ENCODE measurements at places on chromosomes 7 and 10.
A peak's percentile ranks its signal among the peaks of the same experiment; 100 is the strongest.

DNA sequence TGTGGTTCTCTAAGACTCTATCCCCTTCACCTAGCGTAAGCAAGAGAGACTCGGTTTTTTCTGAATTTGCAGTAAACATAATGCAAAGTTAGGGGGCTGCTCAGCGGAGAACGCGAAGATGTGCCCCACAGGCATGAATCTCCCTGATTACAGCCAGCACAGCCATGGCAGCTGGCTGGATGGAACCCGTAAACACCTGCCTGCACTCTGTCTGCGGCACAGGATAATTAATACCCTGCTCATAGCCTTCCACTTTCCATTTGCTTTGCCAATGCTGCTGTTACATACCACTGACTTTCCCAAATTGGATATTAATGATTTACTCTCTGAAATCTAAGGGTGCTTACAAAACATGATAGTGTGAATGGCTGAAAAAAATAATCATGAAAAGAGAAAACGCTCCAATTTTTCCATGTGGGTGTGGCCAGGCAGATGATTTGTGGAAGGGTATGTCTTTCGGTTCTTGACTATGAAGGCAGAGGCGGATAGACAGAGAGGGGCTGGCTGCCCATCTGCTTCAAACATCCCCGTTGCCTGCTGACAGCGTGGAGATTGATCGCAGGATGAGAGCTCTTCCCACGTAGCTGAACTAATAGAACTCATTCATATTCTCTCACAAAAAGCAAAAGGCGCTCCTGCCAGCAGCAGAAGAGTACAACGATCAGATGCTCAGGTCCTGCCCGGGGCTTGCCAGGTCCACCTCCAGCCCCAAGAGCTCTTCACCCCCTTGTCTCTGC lies 193.2 kb upstream of the GHITM start:
- DNase-seq: no peak

DNA sequence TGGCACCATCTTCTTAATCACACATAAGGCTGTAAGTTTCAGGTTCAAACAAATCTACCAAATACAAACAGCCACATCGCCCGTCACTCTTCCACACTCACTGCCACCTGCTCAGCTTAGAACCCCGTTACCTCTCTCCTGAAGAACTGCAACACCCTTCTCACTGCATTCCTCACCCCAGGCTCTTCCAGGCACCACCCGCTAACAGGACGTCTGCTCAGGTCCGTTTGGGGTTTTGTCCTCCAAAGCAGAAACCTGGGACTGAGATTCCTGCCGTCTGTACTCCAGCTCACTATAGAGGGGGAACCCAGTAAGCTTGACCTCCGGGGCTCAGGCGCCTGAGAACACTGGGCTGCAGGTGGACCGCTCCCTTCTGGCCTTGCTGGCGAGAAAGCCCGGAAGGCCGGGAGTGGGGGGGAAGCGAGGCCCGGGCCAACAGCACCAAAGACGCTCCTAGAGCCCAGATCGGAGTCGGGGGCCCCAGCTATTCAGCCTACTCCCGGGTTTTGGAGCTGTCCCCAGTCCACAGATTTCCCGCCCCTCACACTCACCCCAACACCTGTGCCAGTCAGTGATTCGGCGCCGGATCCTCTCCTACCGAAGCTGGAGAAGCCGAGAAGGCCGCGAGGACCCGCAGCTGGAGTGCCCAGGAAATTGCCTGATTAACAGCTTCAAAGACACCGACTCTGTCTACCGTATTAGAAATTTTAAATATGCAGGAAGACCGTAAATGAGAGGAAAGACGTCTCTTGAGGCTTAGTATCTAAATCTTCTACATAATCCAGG lies at the start of gene AP3M1:
Gene AP3M1, minus strand, starts transcription at position 625 of the 786 bp plus-strand sequence. CDS start 12,449 bp downstream, outside the sequence.
- no peak for DNase-seq

DNA sequence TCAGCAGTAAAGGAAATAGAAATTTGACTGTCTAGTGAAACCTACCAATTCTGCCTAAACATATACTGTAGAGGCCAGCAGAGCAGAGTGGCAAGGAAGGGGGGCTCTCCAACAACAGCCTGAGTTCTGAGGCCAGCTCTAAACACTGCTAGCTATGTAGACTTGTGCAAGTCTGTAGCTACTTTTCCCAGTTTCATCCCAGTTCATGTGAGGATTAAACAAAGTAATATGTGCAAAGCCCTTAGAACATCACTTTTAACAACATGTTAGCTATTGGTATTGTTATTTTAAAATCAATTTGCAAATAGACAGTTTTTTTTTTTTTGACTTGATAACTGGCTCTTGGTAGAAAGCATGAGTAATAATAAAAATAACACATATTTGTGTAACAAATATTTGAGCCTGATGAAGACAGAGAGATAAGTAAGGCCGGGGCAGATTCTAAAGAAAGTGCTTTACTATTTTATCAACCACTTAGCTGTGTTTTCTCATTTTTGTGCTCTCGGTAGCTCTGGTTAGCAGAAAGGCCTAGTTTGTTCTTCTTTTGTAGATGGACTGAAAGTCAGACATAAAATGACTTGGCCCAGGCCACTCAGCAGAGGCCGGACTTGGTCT lies 9.3 kb downstream of the CHST12 start:
- DNase-seq: no peak

DNA sequence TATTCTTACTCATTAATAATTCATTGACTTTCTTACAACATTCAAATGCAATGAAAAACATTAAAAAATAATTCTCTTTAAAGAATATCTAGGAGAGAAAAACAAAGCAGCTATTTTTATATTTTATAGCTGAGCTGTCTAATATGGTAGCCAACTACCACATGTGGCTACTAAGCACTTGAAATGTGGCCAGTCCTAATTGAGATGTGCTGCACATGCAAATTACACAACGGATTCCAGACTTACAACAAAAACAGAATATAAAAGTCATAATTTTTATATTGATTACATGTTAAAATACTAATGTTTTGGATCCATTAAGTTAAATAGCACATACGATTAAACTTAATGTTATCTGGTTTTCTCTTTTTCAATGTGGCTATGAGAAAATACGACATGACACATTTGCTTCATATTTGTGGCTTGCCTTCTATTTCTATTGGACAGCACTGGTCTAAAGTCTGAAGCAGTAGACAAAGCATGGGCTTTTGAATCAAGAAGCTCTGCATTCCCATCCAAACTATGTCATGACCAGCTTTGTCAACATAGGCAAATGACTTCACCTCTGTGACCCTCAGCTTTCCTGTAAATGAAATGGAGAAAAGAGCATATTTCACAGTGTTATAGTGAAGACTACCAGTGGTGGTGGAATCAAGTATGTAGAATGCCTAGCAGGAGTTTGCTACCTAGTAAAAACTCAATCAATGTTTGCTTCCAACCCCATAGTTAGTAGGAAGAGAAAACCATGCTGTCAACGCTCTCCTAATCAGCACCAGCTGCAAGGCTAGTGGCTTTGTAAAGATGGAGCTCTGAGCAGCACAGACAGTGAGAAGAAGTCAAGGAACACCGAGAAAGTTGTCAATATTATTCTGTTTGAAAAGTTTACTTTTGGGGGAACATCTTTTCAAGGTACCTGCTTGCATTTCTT lies 37.1 kb upstream of the GDF10 start:
- no peak for DNase-seq

GRCh38 chr10:86103391-86104101 lies 263.0 kb downstream of the GRID1 start:
- DNase-seq: no peak

DNA sequence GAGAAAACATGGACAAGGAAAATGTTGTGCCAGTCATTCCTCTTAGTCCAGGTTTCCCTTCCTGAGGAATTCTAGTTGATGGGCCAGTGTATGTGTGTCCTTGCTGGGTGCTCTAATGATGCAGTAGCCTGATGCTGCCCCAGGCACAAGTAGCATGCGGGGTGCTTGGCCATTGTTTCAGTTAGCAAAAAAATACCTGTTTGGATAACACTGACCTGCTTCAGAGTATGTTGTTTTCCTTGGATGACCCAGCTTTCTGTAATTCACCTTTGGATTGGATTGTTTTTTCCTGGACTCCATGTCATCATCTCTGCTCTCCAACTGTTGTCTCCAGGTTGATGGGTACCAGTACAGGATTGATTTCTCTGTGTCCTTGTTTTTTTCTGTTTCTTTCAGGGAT lies 169.2 kb downstream of the SND1 start:
- DNase-seq: no peak

DNA sequence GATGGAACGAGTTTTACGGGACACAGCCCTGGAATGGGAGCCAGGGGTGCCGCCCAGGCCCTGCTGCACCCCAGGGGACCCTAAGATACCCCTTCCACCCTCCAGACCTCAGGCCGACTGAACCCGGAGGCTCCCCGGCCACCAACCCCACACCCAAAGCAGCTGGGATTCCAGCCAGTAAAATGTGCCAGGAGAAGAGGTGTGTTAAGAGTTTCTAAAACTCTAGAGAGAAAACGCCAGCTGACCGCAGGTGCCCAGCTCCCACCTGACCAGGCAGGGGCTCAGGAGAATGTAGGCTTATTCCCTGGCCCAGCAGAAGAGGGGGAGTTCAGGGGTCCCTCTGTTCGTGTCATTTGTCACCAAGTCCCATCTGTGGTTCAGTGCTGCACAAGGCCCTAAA lies 17.5 kb downstream of the NUDT1 start:
- no peak for DNase-seq

- DNase-seq: peak; percentile 35
Observed at GRCh38 chr7:117041007-117041406, 87.7 kb downstream of the ST7 start.

DNA sequence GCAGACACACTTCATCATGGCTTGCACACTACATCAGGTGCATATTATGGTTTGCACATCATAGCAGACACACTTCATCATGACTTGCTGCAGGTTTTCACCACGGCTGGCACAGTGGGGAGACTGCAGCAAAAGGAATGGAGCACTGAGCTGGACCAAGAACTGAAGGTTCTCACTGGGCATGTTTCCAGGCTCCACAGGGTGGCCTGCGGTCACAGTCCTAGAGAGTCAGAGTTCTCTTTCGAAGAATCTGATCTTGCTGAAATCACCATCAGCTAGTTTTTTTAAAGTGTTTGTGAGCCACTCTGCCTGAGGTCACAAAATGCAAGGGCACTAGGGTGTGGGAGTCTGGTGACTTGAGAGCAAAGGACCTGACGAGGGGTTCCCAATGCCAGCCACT lies 140.4 kb upstream of the NPY start:
- no peak for DNase-seq

GRCh38 chr7:80630608-80631405 lies 7.6 kb upstream of the CD36 start:
- DNase-seq: no peak

GRCh38 chr10:10542477-10542876 lies 475.2 kb upstream of the CELF2 start:
- peak; percentile 25 for DNase-seq

GRCh38 chr7:77843194-77843593 lies 44.6 kb downstream of the PHTF2 start:
- DNase-seq: peak; percentile 5

GRCh38 chr7:47465191-47465590 lies 116.7 kb downstream of the TNS3 start:
- DNase-seq: no peak

- DNase-seq: peak; percentile 77
Observed at GRCh38 chr7:18356191-18356645, 139.3 kb upstream of the HDAC9 start.

- peak; percentile 88 for DNase-seq
Observed at GRCh38 chr7:20229646-20230500, 12.7 kb upstream of the MACC1 start.

GRCh38 chr7:90613088-90613498 lies 17.0 kb downstream of the CDK14 start:
- DNase-seq: peak; percentile 92

- DNase-seq: peak; percentile 95
Observed at GRCh38 chr10:133009218-133009950, 67.0 kb upstream of the CFAP46 start.

DNA sequence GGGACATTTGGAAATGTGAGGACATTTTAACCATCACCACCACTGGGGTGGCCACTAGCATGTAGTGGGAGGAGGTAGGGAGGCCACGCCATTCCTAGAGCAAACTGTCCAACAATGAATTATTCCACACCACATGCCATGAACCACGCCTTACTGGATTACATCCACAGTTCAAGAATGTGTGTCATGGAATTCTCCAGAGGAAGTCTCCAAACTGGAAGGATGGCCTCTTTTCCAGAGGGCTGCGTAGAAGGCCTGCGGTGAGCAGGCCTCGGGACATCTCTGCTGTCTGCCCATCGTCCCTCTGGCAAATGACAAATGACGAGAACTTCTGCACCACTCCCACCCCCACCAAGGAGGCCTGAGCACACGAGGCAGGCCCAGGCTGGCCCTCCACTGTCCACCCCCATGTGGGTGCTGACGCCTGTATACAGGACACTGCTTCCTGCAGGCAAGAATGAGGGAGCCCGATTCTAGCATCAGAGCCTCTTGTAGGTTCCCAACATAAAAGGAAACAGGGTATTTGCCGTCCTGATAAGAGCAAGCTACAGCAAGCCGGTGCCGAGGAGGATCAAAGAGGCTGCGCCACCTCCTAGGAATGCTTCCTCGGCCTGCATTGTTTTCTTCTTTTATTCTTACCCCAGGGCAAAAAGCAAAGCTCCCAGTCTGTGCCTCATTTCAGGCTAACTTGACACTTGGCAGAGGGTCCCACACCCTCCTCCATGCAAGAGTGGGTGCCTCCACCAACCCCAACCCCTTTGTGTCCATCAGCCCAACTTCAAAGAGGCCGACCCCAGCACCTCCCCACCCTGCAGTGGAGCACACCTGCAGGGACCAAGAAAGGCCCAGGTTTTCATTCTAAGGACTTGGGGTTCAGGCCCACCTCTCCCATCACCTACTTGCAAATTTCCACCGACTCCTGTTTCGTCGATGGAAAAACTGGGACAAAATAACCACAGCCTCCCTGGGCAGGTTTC lies 23.9 kb downstream of the TNS3 start:
- DNase-seq: no peak

GRCh38 chr7:99455874-99456273 lies 10.1 kb downstream of the ATP5MF start:
- DNase-seq: no peak

DNA sequence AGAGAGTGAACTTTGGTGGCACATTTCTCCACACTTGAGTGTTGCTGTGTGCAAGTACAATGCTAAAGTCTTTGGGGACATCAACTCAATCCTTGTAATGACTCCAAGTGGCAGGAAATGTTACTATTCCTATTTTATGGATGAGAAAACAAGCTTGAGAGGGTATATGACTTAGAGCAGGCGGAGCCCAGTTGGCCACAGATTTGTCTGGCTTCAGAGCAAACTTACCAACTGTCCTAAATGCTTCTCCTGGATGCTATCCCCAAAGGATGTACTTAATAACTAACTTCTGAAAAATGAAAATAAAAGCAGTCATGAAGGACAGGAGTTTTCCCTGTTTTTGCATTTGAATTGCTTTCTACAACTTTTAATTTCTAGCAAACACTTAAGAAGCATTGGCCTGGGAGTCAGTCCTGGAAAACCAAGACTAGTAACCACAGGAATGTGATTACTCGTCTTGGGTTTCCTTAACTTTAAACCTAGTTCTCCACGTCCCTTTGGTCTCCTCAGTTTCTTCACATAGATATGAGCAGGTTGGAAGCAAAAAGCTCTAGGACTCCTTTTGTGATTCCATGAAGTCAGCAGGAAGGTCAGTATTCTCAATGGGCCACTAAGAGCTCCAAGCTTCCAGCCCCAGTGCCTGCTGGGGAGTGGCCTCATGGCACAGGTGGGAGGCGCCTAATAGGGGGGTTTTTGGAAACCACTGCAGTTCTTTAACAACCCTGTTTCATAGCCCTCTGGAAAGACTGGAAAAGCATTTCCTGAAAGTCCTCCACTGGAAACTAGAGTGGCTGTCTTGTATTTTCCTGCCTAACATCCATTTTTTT lies 140.8 kb downstream of the GLCCI1 start:
- DNase-seq: no peak

- DNase-seq: no peak
Observed at GRCh38 chr7:5755704-5756504, 25.6 kb downstream of the RNF216 start.

Measured in suppressor macrophage treated with lipopolysaccharide for 4 hours (primary cell).